ENCODE measurements at places on chromosomes 16 and 17.

GRCh38 chr16:47511882-47512281 is 50.8 kb downstream of the PHKB start:
- no peak for DNase-seq

GRCh38 chr17:50274142-50274896 is at the start of gene TMEM92:
Gene TMEM92 (plus strand): TSS chr17:50274466. CDS start chr17:50274502, 36 bp downstream.
- DNase-seq = no peak

GRCh38 chr17:60094754-60095153 is 16.0 kb upstream of the HEATR6 start:
- no peak for DNase-seq

DNA sequence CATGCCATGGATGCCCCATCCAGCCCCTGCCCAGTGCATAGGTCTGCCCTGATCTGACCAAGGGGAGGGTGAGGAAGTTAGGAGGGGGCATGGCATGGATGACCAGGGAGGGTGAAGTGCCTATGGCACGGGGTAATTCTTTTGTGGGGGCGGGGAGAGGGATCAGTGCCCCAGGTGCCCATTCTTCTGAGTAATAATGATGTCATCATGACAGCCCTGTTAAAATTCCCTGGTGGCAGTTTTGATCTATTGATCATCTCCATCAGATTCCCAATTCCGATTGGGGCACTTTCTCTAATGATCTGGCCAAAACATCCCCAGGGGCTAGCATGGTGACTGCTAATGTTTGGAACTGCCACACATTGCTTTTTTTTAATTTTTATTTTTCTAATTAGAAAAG is 392.2 kb downstream of the UTP18 start:
- no peak for DNase-seq

DNA sequence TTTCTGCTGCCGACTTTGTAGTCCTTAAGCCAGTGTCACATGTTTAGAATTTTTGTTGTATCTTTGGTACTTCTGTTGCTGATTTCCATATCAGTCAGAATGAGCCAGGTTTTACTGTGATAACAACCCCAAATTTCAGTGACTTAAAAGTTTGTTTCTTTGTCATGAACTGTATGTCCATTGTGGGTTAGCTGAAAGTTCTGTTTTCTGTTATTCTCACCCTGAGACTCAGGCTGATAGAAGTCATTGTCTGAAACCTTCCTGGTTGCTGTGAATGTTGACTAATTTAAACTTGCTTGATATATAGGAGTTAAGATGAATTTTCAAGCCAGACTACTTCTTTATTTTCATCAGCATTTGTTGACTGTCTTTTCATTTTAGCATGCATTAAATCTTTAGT is 68.8 kb downstream of the MRTFB start:
- no peak for DNase-seq

DNA sequence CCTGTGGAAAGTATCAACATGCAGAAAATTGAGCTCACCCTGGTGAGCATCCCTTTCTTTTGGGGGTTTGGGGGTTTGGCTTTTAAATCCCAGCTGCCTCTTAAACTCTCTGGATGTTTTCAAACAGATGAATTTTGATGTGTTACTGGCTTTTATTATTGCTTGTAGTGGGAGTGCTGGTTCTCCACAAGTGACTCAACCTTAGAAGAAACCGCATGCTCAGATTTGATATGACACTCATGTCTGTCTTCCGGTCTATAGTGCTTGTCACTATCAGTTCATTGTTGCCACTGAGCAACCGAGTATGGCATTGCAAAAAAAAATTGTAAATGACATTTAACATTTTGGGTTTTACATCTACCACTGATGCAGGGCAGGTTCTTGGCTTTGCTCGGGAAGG is 104.5 kb downstream of the HS3ST4 start:
- DNase-seq = no peak

GRCh38 chr17:51733166-51733565 is 425.3 kb downstream of the CA10 start:
- DNase-seq = no peak

GRCh38 chr16:4566144-4566543 is 10.0 kb downstream of the C16orf96 start:
- no peak for DNase-seq

GRCh38 chr16:66064801-66065530 is 301.5 kb upstream of the CDH5 start:
- DNase-seq = no peak

DNA sequence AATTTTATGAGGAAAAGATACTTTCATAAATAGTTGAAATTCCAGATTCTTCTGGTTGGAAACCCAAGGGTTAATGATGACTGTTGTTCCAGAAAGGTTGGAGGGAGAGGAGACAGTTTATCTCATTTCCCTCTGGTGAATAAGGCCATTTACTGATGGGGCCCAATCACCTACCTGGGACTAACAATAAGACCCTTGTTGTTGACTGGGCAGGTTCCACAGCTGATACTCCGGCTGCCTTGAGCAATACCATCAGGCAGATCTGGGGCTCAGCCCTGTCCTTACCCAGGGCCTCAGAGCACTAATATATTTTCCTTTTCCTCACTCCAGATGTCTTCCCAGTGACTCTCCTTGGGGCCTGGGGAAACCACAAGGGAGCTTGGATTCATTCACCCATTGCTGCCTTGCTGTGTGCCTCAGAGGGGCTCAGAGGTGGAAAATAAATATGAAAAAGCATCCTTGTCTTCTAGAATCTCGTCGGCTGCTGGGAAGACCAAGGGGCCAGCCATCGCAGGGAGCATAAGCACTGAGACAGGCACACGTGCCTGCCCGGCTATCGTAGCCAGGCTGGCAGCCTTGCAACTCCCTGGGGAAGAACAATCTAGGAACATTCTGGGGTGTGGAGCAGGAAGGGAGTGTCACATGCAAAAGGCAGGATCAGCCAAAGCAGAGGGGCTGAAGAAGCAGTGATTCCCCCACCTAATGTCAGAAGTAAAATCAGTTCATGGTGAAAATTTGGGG is 54.4 kb downstream of the MPRIP start:
- DNase-seq = peak; percentile 40

DNA sequence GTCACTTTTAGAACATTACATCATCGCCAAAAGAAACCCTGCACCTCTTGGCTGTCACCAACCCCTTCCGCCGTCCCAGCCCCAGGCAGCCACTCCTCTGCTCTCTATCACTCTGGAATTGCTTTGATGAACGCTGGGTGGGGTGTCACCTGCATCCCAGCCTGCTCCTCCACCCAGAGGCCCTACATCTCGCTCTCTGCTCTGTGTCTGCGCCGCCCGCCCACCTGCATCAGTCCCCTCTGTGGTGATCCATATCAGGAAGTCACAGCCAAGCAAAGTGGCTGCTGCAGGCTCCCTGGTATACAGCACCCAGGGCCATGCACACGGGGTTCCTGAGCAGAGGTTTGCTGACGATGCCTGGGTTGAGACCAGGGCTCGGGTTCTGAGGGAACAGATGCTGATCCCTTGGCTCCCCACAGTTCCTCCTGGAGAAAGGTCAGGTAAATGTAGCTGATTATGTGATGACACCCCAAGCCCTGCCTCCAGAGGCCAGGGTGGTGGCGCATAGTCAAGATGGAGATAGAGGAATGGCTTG is 30.8 kb downstream of the MPRIP start:
- DNase-seq = no peak

- DNase-seq = no peak
Observed at GRCh38 chr17:48543854-48544348, 1.0 kb downstream of the HOXB2 start.

DNA sequence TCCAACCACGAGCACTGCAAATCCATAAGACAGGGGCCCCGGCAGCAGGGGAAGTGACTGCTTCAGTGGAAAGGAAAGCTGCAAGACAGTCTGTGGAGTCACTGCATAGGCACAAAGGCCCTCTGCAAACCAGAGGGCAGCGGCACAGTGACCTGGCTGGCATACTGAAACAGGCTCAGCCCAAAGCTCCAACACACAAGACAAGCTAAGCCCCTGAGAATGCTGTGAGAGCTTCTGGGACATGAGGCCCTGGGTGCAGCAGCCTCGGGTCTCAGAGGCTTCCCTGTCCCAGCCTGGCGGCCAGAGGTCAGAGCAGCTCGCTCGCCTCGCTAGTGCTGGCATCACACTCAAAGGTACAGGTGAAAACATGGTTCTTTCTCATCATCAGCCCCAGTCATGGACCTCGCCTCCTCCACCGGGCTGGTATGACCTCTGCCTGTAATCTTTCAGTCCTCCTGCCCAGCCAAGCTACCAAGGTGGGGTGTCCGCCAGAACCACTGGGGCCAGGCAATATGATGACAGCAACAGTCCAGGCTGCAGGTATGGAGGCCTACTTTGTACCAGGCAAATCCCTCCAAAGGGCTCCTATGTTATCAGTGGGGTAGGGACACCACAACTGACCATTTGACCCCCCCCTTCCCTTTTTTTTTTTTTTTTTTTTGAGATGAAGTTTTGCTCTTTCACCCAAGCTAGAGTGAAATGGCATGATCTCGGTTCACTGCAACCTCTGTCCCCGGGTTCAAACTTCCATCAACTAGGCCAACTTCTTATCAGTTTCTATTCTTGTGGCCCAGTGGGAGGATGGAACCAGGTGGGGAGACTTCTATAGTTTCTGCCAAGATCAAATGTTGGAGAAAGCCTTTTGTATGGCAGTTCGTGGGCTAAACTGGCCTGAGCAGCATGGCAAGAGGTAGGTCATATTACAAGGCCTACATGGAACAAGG is 19.2 kb downstream of the ST3GAL2 start:
- DNase-seq = no peak

- peak; percentile 92 for DNase-seq
Observed at GRCh38 chr16:84511180-84511800, 6.8 kb upstream of the MEAK7 start.

DNA sequence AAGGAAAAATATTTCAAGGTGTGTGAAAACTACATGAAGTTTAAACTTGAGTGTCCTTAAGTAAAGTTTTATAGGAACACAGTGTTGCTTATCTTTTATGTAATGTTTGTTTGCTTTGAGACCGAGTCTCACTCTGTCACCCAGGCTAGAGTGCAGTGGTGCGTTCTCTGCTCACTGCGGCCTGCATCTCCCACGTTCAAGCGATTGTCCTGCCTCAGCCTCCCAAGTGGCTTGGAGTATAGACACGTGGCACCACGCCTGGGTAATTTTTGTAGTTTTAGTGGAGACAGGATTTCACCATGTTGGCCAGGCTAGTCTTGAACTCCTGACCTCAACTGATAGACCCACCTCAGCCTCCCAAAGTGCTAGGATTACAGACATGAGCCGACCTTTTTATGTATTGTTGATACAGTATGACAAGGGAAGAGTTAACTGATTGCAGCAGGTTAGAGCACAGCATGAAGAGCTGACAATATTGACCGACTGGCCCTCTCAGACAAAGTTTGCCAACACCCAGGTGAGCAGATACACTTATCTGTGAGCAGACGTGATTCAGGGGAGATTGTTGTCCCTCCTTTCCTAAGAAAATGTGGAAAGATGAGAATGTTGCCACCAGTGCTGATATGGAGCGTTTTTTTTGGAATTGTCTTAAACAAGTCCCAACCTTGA is 373.7 kb downstream of the WWOX start:
- no peak for DNase-seq

GRCh38 chr17:58560511-58560910 is 46.1 kb upstream of the MTMR4 start:
- no peak for DNase-seq

DNA sequence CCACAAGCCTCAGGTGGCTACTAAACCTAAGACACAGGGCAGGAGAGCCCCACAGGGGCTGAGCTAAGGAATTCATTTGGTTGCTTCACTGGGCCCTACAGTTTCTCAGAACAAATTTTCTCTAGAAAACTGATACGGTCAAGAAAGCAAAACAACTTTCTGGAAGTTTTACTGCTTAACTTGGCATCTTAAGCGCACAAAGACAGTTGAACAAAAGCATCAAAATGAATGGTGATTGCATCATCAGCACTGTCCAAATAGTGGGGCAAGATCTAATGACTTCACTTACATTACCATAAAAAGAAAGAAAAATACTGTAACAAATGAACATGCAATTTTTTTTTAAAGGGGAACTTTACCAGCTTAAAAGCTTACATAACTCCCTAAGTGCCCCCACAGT is 47.6 kb downstream of the XPO6 start:
- DNase-seq = peak; percentile 88

- no peak for DNase-seq
Observed at GRCh38 chr17:77400445-77400870, 259.7 kb downstream of the SEC14L1 start.

GRCh38 chr17:76548378-76549214 is 8.8 kb downstream of the PRCD start:
- DNase-seq = no peak

DNA sequence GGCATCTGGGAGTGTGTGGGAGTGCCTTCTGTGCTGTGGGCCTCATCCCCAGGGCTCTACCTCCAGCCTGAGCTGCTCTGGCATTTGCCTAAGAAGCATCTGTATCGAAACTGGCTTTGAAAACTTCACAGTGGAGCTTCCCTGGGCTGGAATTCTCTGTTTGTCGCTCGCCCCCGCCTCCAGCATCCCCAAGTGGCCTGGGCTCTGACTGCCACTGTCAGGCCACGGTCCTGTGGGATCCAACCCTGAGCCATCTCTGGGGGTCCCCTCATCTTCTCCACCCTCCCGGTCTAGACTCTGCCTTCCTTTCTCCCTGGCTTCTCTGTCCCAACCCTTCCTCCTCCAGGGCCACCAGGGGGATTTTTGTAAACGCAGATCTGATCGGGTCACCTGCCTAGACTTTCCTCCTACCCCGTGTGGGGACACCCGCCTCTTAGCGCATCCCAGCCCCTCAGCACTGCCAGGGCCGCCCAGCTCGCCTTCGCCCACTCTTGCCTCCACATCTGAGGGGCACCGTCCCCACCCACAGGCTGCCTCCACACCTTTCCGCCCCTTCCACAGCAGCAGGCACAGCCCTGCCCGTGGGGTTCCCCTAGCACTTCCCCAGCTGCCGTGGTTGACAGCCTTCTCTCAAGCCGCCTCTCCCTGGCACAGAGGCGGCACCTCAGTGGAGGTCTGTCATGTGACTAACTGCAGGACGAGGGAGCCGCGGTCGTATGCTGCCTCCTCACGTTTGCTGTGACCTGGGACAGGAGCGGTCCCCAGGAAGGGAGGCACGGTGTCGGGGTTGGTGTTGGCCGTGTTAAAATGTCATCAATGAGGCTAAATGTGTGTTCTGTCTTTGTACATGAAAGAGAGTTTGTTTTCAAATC is 12.0 kb downstream of the TBC1D24 start:
- no peak for DNase-seq

GRCh38 chr16:11051879-11052808 is 107.8 kb downstream of the CLEC16A start:
- DNase-seq = no peak

- no peak for DNase-seq
Observed at GRCh38 chr17:76683011-76683755, 27.6 kb downstream of the MXRA7 start.

DNA sequence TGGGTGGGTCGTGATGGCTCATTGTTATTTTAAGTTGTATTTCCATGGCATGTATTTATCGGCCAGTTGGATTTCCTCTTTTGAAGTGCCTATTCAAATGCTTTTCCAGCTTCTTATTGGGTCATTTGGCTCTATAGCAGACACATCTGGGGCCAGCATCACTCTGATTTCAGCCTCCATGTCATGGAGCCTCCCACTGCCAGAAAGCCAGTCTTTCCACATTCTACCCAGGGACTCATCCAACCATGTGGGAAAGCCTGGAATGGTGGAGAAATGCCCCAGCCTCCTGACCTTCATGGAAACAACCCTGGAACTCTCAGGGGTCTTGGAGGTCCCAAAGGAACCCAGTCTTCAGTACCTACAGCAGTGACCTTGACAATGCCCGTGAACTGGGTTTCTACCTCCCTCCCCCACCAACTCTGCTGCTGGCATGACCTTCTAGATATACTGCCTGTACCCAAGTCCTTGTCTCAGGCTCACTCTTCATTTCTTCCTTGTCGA is 33.8 kb upstream of the ADGRG1 start:
- DNase-seq = no peak

Data from cardiac fibroblast (primary cell).